ENCODE measurements at places on chromosomes 4 and X. TPM values are rescaled to one million over a fixed set of nuclear protein-coding genes. Genes with fewer than 3 reads are reported as not detected.

The CAPN6 gene
- 3.4 TPM for total RNA-seq

The F8A2 gene
- total RNA-seq = not detected

The PLAC8 gene
- not detected for total RNA-seq

The EREG gene
- total RNA-seq = 1.2 TPM

The SOX3 gene
- not detected for total RNA-seq

GRCh38 chr4:60544981-60545380 is 655.1 kb upstream of the ADGRL3 start:
- no peak overlapping the region for H3K4me3 ChIP-seq
- H3K27ac ChIP-seq = no peak overlapping the region
- no peak for DNase-seq
- H3K4me1 ChIP-seq = no peaks in the 10 kb centered on the region
- no peaks in the 10 kb centered on the region for H3K27me3 ChIP-seq

- H3K4me1 ChIP-seq = no peaks in the 10 kb centered on the region
- H3K27ac ChIP-seq = no peak overlapping the region
- no peaks in the 10 kb centered on the region for H3K36me3 ChIP-seq
- H3K4me3 ChIP-seq = no peak overlapping the region
Observed at GRCh38 chr4:88765729-88766128, 68.1 kb upstream of the NAP1L5 start.

DNA sequence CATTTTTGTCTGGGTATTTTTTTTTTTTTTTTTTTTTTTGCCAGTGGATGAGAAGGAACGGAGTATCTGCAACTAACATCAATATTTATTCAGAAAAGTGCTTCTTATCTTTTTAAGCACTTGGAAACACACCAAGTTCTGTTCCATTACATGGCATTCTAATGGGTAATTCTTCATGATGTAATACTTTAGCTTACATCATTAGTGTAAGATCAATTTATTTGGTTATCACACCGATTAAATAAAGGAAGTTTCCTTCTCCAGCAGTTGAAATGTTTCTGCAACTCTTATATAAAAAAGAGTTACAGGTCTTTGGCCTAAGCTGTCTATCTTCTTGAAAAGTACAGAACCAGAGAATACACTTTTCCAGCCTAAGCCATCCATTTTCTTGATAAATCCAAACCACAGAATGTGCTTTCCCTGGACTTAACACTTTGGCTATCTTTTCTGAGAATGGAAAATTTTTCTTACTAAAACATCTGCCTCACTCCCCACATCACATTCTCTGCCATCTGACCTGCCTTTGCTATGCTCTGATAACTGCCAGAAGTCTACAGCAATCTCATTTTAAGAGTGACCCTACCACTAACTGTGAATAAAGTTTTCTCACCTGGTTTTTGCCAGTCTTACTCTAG is 191.9 kb upstream of the MAB21L2 start:
- no peaks in the 10 kb centered on the region for H3K27me3 ChIP-seq
- H3K4me3 ChIP-seq = no peak overlapping the region
- H3K36me3 ChIP-seq = no peaks in the 10 kb centered on the region
- H3K27ac ChIP-seq = no peak overlapping the region
- DNase-seq = no peak

GRCh38 chrX:12949927-12950656 is 24.8 kb upstream of the TMSB4X start:
- no peaks in the 10 kb centered on the region for H3K36me3 ChIP-seq
- DNase-seq = no peak
- H3K27me3 ChIP-seq = no peaks in the 10 kb centered on the region
- H3K27ac ChIP-seq = peak overlapping the region; percentile 80
- peaks cover 17% of the 10 kb centered on the region for H3K4me1 ChIP-seq
- peak overlapping the region; percentile 18 for H3K4me3 ChIP-seq
